ENCODE measurements at places on chromosomes 16 and 17.
A peak's percentile ranks its signal among the peaks of the same experiment; 100 is the strongest.

DNA sequence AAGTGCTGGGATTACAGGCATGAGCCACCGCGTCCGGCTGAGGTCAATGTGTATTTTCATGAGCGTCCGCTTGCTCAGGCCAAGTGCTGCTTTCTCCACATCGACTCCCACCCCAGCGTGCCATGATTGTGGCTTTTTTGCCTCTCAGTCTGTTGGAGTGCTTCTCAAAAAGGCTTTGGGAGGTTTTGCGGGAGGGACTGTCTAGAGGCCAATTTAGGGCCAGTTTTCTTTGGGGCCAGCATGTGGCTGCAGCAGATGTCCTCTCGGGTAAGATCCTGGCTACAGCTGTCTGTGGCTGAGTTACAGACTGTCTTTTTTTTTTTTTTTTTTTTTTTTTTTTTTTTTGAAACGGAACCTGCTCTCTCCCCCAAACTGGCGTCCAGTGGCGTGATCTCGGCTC, 6.5 kb downstream of the C16orf90 start:
- DNase-seq: no peak

- DNase-seq: no peak
Measured at GRCh38 chr16:6853565-6853964, 479.1 kb upstream of the RBFOX1 start.

- no peak for DNase-seq
Measured at GRCh38 chr17:13374203-13375143, 227.3 kb downstream of the HS3ST3A1 start.

GRCh38 chr16:21656795-21657768, 4.7 kb upstream of the IGSF6 start:
- DNase-seq: no peak

DNA sequence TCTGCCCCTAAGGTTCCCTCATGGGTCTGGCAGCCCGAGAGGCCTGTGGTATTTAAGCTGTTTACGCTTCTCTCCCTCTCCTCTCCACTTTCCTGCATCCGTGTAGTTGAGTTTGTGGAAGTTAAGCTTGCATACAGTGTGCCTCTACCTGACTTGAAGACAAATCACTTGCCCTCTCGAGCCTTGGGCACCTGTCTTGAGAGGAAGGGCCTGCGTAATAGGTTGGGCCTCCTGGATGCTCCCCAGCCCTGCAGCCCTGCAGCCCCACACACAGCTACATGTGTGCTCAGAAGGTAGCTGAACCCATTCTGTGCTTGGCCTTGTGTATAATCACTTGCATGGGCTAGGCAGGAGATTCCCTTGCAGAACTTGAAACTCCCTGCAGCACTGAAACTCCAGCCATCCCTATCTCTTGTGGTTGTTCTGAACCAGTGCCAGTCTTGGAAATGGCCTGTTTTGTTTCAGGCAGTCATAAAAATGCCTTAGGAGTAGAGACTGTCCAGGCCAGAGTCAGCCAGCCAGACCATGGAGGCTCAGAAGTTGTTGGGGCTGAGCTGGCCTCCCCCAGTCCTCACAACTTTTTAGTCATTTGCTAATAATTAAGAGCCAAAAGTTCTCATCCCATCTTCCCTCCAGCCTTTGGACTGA, 134.6 kb downstream of the CLEC16A start:
- DNase-seq: peak; percentile 63

DNA sequence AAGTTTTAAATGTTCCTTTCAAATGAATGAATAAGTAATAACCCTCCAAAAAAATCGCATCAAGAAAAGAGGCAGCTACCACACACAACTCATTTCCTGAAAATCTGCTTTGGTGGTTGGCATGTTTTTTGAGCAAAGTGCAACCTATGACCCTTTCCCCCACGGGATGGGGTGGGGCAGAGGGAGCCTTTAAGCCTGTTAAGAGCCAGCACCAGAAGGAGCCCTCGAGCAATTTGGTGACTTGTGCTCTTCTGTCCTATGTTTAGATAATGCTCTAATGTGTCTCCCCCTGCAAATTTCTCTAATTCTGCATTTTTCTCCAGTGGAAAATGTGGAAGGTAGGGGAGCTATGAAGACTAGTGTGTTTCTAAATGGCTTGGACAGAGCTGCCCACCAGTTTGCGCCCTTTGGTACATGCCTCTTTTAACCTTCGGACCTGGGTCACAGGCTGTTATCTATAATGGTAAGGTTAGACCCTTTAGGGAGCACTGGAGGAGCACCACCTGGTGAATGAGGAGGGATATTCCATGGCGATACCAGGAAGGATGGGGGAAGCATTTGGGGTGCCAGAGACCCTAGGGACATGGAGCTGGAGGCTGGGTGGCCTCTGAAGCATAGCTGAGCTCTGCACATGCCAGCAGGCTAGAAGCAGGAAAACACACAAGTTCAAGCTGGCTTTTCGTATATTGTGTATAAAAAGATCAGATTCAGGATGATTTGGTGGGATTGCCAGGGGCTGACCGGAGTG, 1.6 kb downstream of the PYCARD start:
- DNase-seq: no peak

DNA sequence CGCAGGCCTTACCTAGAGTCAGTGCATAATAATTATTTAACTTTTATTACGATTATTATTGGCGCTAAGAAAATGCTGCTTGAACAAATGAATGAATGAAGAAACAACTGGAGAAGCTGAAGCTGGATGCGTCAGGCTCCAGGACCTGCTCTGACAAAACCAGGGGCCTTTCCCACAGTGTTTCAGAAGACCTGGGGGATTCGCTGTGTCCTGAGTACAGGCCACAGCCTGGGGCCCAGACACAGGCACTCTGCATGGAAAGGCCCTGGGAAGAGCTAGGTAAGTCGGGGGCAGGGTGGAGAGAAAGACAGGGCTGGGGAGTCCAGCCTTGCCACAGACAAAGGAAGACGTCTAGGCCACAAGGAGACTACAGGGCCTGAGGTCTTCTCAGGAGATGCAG, 226.1 kb downstream of the ZNF423 start:
- no peak for DNase-seq

GRCh38 chr16:54175552-54176375, 110.8 kb downstream of the IRX3 start:
- DNase-seq: no peak

DNA sequence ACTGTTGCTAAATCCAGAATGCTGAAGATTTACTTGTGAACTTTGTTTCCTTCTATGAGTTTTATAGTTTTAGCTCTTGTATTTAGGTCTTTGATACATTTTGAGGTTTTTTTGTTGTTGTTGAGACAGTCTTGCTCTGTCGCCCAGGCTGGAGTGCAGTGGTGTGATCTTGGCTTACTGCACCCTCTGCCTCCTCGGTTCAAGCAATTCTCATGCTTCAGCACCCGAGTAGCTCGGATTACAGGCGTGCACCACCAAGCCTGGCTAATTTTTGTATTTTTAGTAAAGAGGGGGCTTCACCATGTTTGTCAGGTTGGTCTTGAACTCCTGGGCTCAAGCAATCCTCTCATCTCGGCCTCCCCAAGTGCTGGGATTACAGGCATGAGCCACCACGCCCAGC, 14.4 kb downstream of the TENT4B start:
- DNase-seq: no peak

DNA sequence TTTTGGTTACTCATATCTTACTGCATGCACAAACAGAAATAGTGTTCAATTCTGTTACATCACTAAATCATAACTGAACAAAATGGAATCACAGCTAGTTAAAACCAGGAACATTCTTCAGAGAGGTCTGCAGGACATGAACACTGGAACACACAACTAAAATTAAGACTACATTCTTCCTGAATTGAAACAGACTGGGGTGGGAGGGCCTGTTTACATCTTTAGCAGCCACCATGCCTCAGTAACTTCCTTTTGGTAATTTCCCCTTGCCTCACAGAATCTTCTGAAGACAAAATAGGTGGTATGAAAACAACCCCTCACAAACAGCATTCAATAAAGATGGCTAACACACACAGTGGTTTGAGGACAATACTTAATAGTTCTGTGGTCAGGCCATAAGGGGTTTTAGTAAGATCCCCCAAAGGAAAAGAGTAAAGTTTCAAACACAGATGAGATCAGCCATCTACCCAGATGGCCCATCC, 6.5 kb downstream of the MARF1 start:
- no peak for DNase-seq

DNA sequence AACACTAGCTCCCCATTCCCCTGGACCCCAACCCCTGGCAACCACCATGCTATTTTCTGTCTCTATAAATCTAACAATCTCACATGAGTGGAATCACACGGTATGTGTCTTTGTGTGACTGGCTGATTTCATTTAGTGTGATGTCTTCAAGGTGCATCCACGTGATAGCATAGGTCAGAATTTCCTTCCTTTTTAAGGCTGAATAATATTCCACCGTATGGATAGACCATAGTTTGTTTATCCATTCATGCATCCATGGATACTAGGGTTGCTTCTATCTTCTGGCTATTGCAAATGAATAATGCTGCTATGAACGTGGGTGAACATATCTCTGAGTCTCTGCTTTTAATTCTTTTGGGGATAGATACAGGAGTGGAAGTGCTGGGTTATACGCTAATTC, 43.9 kb downstream of the TMEM235 start:
- no peak for DNase-seq

DNA sequence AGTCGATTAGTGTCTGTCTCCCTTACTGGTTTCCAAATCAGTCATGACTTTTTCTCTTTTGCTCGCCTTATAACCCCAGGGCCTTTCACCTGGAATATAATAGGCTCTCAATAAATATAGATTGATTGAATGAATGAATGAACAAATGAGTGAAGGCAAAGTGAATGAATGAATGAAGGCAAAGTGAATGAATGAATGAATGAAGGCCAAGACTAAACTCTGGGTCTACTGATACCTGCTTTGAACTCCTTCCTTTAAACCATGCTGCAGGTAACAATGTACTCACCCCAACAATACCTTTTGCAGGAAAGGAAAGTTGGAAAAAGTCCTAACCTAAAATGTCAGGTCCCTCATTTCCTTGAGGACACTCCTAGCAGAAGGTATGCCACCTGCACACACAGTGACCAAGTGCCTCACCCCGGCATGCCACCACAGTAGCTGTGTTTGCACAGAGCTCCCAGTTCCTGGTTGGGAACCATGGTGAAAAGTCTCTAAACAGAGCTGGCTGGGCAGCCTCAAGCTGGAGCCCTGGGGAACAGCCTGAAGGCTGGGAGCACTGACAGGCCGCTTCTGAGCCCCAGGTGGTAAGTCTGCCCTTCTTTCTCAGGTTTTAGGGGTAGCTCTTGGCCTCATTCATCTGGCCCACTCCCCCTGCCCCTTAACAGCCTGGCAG, 42.7 kb upstream of the ANKFN1 start:
- no peak for DNase-seq

GRCh38 chr17:385836-386140, 33.2 kb upstream of the RPH3AL start:
- no peak for DNase-seq

DNA sequence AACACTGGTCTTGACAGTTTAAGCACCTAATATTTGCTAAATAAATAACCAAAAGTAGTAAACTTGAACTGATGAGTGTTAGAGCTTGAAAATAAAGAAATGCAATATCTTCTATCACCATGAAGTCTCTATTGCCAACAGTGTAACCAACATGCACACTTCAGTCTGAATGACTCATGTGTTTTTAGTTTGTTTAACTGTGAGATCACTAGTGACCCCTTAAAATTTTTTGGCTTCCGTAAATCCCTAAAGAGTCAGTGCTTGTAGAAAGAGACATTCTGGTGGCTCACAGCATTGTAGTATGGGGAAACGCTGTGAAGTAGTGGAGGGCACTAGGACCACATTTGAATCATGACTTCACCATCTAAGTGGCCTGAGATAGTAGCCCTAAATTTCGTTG, 341.1 kb downstream of the PMP22 start:
- no peak for DNase-seq

DNA sequence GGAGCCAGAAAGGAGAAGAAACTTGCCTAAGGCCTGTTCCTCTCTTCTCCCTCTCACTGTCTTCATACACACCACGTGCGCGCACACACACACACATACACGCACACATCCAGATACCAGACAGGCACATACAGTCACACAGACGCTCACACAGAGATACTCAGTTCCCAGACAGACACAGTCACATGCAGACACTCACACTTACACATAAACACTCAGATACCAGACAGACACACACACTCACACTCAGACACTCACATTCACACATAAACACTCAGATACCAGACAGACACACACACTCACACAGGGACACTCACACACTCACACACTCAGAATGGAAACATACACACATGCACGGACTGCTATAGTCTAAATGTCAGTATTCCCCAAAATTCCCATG, 24.1 kb upstream of the MMP2 start:
- no peak for DNase-seq

GRCh38 chr17:43169561-43170139, 1.4 kb upstream of the NBR1 start:
- DNase-seq: no peak

DNA sequence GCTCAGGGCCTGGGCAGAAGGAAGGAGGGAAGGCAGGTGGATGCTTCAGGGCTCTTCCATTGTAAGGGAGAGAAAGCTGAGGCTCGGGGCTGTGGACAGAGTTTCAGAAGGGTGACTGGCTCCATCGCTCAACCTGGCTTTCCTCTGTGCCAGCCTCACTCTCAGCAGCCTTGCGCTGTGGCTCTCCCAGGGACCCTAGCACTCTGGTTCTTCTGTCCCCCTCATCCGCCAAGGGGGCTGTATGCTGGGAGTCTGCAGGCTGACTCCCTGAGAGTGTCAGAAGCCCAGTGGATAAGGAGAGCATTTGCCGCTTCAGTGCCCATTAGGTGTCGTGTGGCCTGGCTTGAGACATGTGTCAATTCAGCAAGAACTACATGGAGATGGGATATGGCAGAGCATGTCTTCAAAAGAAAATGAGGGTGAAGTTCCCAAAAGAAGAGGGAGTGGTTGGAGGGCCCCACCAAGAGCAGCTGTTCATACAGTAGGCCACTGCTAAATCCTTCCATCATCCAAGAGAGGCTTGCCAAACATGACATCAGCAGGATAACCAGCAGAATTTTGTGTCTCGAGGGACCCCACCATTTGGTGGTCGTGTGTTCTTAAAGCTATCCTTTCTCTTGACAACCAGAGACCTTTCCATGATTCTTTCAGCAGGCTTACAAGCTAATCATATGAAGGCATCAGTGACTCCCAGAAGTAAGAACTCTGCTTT, 148.2 kb downstream of the IRX5 start:
- DNase-seq: no peak

DNA sequence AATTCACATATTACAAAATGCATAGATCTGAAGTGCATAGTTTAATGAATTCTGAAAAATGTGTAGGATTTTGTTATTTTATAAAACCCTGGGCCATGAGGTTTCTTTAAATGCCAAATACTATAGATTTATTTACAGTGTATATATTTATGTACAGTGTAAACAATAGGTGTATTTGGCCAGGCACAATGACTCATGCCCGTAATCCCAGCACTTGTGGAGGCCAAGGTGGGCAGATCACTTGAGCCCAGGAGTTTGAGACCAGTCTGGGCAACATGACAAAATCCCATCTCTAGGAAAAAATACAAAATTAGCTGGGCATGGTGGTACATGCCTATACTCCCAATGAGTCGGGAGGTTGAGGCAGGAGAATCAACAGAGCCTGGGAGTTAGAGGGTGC, 249.4 kb downstream of the PRKCA start:
- no peak for DNase-seq

All from AG04449 (cell line).